ENCODE measurements at places on chromosomes 1 and 21.

DNA sequence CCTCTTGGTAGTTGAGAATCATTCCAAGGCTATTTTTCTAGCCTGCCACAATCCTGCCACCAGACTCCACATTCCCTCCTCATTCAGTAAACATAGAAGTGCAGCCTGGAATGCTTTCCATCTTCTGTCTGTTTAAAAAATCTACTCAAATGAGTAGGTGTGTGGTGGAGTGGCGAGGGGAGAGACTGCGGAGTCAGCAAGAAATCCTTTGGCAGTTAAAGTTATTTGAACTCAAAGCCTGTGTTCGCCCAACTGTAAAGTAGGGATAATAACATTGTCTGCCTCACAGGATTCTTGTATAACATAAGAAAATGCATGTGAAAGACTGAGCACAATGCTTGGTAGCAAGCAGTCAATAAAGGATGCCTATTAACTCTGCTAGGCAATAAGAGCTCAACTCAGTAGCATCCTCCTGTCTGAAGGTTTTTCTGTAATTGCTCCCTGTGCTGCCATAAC is 22.2 kb upstream of the DPT start:
- DNase-seq: no peak

DNA sequence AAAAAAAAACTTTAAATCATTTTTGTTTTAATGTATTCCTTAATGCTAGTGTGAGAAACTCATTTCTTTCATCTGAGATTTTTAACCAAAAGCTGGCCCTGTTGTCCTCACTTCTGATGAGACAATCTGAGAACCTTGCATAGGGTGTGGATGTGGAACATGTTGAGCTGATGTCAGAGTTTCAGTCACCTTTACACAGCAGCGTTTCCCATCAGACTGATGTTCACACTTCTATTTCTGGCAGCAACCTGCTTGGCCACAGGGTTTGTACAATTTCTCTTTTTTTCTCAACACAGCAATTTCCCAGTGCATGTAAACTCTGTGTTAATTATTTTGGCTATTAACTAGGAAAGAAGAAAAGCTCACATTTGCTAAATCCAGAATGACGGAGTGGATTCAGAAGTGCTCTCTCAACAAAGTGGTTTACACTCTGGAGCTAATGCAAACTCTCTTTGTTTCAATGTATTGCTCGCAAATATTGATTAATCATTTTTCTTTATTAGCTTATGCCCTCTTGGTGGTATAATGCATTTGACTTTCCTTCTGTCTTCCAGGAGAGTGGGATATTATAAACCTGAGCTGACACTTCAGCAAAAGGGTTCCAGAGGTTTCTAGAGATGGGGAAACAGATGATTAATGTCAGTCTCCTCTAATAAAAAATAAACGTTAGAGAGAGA is 70.5 kb upstream of the HSPA13 start:
- no peak for DNase-seq

- no peak for DNase-seq
These were observed 9.8 kb upstream of the VWA5B1 start for GRCh38 chr1:20280906-20281305.

- DNase-seq: no peak
These were observed 380.5 kb upstream of the CAMK1G start for GRCh38 chr1:209202830-209203532.

GRCh38 chr21:35052801-35053200 is 3.7 kb upstream of the RUNX1 start:
- DNase-seq: no peak

GRCh38 chr1:53121319-53122172 is 20.9 kb downstream of the SLC1A7 start:
- DNase-seq: no peak

GRCh38 chr1:94611681-94612475 is 70.3 kb upstream of the F3 start:
- no peak for DNase-seq

GRCh38 chr21:38768471-38769063 is 37.2 kb upstream of the ETS2 start:
- DNase-seq: peak; percentile 41

GRCh38 chr1:8970870-8971337 is 25.2 kb downstream of the CA6 start:
- DNase-seq: no peak

DNA sequence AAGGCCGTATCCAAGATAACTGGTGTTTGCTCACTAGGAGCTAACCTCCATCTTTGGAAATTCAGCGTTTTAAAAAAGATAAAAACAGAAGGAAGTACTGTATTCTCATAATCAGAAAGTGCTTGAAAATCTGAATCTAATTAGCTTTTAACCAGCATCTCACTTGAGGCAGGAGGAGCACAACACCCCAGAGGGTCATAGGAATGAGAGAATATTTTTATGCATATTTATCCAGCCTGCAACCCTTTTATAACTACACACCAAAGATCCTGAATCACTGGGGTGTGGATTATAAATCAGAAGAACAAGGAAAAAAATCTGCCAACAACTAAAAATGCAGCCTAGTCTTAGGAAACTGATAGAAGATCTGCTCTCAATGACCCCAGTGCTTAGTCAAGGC is 68.0 kb upstream of the PTCH2 start:
- no peak for DNase-seq

DNA sequence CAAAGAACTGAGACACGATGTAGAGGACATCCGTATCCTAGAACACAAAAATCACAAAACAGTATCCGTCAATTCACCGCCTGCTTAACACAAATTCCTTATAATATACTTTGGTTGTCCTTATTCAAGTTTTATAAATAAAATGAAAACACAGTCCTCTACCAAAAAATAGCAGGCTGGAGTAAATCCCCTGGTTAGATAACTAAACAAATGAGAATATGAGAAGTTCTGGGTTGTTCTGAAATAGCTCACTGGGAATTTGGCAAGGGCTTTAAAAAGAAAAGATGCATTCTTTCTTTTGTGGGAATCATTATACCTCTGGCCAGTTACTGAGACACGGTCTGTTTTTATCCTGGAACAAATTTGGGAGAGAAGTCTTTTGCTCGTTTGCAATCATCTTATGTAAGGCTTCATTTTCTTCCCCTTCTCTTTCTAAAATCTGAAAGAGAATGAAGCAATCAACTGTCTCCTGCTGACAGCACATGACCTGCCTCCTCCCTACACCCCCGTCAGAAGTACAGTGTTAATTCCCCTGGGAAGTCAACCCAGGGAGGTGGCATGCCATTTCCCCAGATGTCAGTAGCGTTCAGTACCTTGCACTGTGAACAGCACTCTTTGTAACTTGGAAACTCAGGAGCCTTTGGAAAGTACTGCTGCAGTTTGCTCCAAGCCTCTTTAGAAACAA is 37.1 kb upstream of the RAP1GAP start:
- DNase-seq: no peak

DNA sequence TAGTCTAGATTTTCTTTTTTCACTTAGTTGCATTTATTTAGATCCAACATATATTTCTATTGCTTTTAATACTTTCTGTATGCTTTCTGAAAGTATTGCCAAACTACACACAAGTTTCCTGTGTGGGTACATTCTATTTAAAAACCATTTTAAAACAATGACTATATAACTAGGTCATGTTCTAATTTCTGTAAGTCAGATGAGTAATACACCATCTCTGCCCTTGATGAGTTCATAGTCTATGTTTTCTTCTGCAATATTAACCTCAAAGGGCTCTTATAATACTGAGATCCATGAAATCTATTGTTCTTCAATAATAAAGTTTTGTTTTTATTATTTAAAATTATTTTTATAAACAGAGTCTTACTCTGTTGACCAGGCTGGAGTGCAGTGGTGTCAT is 68.3 kb downstream of the RNASEL start:
- no peak for DNase-seq

DNA sequence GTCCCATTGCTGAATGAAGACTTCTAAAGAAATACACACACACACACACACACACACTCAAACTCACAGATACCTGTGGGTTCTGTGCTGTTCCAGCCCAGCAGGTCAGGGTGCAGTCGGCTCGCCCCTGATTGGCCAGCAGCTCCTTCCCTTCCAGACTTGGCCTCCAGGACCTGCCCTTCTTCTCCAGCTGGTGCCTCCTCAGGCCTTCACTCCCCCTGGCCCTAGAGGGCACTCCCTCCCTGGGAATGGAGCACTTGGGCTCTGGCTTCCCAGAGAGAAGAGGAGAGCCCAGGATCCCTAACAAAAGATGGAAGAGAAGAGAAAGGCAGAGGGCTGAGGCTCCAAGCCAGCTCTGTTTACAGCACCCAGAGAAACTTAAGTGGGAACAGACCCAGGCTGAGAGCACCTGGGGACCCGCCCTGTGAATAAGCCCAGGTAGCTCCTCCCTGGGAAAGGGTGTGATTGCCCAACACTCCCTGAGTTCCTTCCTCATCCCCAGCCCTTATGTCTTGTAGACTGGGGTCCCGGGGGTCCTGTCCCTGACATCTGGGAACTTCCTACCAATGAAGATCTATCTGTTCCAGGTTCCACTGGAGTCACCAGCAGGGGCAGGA is at the start of gene PGLYRP3:
PGLYRP3 (minus strand) TSS at position 383 of the 617 bp plus-strand sequence. CDS start 2,287 bp downstream, outside the sequence.
- DNase-seq: no peak

GRCh38 chr1:154873321-154873950 is 3.4 kb upstream of the KCNN3 start:
- no peak for DNase-seq

DNA sequence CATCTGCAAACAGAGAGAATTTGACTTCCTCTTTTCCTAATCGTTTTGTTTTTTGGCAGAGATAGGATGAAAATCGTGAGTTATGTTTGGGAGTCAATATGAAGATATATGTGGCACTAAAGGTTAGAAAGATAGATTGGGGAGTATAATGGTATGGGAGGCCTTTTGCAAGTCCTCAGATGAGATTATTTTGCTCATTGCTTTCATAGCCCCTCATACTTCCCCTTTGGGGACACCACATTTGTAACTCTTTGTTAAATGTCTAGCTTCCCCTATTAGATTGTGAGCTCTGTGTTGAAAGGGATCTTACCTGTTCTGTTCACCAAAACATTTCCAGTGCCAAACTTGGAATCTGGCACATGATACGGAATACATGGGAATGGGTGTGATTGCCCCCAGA is 30.2 kb downstream of the RAVER2 start:
- no peak for DNase-seq

GRCh38 chr1:182507685-182508084 is 57.7 kb downstream of the RGSL1 start:
- no peak for DNase-seq

GRCh38 chr1:121518726-121519041 is 333.9 kb downstream of the SRGAP2C start:
- no peak for DNase-seq

DNA sequence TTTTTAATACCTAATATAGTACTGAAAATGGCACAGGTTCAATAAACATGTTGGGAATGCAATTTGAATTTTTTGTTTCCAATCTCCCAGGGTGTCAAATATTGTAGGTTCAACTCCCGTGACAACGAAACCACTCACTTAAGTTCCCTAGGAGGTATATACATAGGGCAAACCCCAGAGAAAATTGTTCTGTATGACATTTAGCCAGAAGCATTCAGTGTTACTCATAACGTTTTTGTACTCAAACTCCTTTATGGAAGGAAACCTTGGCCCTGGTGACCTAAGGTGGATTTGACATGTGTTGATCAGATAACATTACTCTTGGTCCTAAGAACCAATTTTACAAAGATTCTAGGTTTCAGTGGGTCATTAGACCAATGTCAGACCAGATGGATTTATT is 110.6 kb downstream of the USP25 start:
- no peak for DNase-seq

GRCh38 chr1:202858331-202858730 is 30.6 kb downstream of the RABIF start:
- peak; percentile 59 for DNase-seq

- DNase-seq: no peak
These were observed 24.5 kb upstream of the COQ8A start for GRCh38 chr1:226915672-226915995.

- no peak for DNase-seq
These were observed 113.9 kb downstream of the ATP5PO start for GRCh38 chr21:33801424-33802405.

DNA sequence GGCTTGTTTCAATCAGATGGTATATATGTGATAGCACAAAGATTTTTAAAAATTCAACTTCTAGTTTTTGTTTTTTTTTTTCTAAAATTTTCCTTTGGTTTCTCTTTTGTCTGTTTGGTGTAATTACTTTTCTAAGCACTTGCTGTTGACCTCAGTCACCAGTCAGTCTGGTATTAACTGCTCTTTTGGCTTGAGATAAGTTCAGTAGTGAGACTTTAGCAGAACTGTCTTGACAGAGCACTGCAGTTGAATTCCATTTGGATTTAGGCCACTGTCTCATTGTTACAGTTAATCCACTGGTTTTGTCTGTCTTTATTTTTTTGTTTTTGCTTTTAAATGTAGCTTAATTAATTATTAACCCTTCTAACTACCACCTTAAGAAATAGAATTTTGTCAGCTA is 36.2 kb downstream of the OSBPL9 start:
- DNase-seq: no peak

DNA sequence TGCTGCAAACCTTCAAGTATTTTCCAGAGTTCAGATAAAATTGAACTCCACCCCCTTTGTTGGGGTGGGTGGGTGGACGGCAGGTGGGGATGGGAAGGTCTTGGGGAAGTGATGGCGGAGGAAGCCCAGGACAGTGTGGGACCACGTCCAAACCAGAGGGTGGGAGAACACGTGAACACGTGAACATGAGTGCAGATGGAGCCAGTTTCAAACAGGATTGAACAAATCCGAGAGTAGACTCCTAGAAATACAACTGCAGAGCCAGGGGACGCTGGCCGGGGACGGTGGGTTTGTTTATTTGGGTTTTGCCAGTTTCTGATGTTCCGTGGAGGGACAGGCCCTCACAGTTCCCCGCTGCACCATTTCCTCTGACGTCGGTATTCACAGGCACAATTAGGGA is 2.9 kb downstream of the KRTAP10-2 start:
- DNase-seq: no peak

DNA sequence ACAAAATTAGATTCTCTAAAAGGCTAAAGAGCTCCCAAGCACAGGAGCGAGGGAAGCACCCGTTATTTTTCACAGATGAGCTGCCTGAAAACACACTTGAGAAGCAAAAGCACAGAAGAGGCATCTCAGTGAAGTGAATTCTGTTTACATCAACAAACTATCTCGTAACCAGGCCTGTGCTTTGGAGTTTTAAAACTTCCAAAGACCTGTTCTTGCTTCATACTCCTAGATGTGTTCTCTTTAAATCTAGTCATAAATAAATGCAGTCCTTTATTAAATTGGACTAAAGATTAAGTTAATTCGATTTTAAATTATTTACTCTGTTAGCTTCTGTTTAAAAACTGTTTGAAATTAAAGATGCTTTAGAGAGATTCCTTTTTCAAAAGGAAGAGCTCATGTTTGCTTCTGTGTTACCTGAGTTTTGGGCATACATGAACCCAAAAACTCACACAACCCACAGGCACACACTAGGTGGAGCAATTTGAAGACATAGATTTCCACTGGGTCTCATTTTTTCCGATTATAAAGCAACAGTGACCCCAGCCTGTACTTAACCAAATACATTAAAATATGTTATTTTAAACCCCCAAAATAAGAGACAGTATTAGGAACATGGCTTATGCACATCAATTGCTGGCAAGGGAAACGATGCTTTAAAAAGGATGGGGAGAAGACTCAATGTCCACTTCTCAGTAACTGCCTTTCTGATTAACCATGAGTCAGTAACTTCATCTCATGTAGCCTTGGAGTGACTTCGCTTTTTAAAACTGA is 648.2 kb downstream of the SMYD3 start:
- no peak for DNase-seq

GRCh38 chr1:22321917-22322316 is 129.7 kb upstream of the ZBTB40 start:
- no peak for DNase-seq

- DNase-seq: no peak
These were observed 21.5 kb upstream of the ARHGAP29 start for GRCh38 chr1:94258873-94259331.

All from bone marrow (tissue), 2 donors.